ENCODE measurements at places on chromosomes 5 and 9.

DNA sequence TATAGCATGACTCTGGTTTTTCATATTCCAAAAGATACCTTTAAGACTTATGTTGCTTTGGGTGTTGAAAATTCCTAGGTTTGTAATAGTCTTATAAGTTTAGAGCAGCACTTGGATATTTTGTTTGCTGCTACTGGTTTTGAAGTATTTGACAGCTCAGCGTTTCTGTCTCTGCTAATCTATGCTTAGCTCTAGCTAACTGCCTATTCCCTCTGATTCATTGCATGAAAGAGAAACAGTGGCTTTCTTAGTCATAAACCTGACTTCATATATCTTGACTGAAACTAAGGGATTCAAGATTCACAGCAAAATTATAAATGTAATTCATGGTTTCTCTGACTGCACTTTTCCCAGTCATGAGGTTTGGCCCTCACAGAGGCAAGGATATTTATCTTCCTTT lies 35.6 kb upstream of the ANXA1 start:
- no peak for DNase-seq

DNA sequence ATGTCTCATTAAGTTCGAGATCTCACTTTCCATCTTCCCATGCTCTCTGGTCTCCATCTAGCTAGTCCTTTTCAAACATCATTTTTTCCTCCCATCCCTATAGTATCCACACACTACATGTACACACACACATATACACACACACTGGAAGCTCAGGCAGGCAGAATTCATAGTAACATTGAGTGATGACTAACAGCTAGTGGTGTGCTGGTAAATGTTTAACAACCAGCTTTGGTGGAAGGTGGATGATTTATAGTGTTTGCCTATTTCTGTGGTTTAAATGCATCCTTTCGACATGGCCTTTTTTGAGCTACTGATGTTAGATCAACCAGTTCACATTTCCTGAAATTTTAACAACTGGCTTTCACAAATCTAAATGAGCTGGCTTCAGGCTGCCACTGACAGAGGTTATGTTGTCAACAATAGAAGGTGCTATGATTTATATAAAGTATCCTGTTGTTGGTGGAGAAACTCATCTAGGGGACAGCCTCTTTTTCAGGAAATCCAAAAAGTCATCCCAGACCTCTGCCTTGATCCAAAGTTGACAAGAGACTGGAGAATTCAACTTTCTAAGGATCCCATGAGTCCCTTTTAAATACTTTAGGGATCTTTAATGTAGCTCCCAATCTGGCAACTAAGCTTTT lies 117.8 kb downstream of the CCDC192 start:
- DNase-seq, result no peak

GRCh38 chr9:99966716-99967115 lies 60.3 kb downstream of the STX17 start:
- DNase-seq, result no peak

- DNase-seq, result no peak
Measured at GRCh38 chr9:124452841-124453585, 2.8 kb downstream of the ADGRD2 start.

GRCh38 chr9:109794361-109795012 lies 14.5 kb downstream of the PALM2AKAP2 start:
- no peak for DNase-seq

DNA sequence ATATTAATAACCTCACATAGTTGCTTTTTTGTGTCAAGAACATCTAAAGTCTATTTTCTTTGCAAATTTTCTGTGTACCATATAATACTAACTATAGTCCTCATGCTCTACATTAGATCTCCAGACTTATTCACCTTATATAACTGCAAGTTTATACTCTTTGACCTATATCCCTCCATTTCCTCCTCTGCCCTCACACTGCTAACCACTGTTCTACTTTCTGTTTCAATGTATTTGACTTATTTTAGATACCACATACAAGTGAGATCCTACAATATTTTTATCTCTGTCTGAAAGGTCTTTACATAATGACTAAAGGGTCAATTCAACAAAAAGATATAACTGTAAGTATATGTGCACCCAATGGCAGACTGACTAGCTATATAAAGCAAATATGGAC lies 789.7 kb upstream of the ZNF608 start:
- no peak for DNase-seq

DNA sequence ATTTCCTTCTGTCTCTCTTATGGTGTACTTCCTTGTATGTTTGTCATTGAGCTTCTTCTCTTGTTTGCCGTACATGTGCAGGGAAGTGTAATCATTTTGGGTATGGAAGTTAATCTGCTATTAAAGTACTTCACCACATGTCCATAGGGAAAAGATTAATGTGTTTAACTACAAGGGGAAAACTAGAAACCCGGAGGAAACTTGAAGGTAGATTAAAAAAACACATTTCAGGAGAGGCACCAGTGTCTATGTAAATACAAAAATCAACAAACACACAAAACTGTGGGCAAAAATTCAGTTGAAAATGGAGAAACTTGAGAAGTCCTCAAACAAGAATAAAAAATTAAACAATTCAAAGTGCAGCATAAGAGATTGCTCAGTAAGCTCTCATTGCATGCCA lies 166.4 kb downstream of the PBX3 start:
- no peak for DNase-seq

DNA sequence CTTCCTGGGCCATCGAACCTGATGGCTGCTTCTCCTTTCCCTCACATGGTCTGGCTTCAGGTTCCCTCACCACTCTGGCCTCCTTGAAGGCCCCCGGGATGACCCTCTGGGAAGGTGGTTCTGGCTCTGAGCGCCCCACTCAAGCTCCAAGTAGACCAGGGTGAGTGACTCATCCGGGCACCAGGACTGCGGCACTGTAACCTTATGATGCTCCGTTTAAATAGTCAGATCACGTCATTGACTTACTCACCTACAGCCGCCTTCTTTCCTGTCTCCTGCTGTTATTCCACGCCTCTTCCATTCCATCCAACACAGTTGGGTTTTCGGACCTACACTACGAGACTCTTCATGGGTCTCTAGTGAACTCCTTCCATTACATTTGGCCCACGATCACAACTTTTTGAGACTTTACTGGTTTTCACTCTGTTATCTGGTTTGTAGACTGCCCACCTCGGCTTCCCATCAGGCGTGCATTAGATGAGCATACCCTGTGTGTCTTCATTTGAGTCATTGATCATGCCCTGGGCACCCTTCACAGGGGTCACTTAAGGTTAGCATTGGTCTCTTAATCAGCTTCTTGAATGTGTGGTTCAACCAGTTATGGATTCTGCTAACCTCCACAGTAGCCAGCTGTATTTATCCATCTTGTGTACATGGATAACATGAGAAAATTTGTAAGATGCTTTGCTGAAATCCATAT lies 138.8 kb upstream of the LMX1B start:
- no peak for DNase-seq

DNA sequence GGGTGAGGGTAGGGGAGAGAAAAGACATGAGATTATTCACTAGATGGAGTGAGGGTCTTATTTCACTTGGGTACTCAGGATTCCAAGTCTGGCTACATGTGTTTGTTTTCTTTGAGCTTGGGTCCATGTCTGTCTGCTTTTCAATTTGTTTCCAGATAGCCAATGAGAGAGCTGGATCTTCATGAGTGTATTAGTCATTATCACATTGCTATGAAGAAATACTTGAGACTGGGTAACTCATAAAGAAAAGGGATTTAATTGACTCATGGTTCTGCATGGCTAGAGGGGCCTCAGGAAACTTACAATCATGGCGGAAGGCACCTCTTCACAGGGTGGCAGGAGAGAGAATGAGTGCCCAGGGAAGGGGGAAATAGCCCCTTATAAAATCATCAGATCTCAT lies 196.8 kb upstream of the TRIM32 start:
- no peak for DNase-seq

GRCh38 chr5:29054694-29055093 lies 2016.3 kb upstream of the CDH9 start:
- DNase-seq, result no peak

Data from H1 (cell line).